ENCODE measurements at places on chromosomes 1 and 21. TPM values are rescaled to one million over a fixed set of nuclear protein-coding genes. Genes with fewer than 3 reads are reported as not detected.

The SPATA46 gene
- total RNA-seq, result not detected

The ARV1 gene
- 13.1 TPM for total RNA-seq

The WNT2B gene
- 0.90 TPM for total RNA-seq

The SNIP1 gene
- 15.7 TPM for total RNA-seq

DNA sequence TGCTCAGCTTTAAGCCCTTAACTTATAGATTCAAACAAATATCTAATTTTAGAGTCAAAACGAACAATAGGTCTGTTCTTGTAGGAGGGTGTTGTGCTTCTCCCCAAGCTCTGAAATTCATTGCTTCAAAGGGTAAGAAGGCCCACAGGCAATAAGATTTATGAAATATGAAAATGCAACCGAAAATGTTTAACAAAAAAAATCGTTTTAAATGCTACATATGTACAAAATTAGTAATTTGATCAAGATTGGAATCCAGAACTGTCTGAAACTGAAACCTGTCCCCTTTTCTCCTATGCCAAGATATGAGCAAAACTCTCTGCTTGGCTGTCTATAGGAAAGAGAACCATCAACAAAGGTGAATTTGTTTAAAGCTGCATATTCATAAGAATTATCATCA lies 534.3 kb downstream of the PLPP3 start:
- H3K27ac ChIP-seq, result no peak overlapping the region
- DNase-seq, result no peak
- H3K27me3 ChIP-seq, result no peaks in the 10 kb centered on the region

DNA sequence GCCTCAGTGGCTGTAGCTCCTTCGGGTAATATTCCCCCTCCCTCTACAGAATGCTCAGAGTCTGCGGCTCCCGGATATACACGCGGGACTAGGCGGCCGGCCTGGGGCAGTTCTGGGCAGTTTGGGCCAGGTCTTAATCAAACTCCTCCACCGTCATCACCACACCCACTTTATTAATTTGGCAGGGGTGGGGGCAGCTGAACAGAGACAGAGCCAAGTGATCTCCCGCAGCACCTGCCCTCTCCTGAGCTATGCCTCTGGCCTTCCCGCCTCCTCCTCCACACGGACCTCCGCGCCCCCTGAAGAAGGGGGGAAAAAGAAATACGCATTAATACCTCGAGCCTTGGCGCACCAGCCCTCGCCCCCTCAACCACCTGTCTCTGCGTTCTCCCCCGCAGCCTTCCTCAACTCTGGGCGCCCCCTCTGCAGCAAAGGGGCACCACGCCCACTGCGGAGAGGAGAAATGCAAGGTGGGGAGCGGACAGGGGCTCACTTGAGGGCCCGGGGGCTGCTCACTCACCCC lies 42.6 kb downstream of the CD34 start:
- peak; percentile 58 for DNase-seq
- H3K4me1 ChIP-seq, result peaks cover 3% of the 10 kb centered on the region
- H3K36me3 ChIP-seq, result no peaks in the 10 kb centered on the region
- peak overlapping the region; percentile 34 for H3K4me3 ChIP-seq
- H3K27ac ChIP-seq, result no peak overlapping the region

All from H1 (cell line).